Stimulated activated CD4-positive, alpha-beta T cell treated with anti-CD3 and anti-CD28 coated beads, TNF-alpha, amount 100 ng/mL, for 1 hour (primary cell): ENCODE measurements at places on chromosomes 3 and 15.

GRCh38 chr3:10300087-10300486, 7.3 kb upstream of the GHRL start:
- DNase-seq: no peak

DNA sequence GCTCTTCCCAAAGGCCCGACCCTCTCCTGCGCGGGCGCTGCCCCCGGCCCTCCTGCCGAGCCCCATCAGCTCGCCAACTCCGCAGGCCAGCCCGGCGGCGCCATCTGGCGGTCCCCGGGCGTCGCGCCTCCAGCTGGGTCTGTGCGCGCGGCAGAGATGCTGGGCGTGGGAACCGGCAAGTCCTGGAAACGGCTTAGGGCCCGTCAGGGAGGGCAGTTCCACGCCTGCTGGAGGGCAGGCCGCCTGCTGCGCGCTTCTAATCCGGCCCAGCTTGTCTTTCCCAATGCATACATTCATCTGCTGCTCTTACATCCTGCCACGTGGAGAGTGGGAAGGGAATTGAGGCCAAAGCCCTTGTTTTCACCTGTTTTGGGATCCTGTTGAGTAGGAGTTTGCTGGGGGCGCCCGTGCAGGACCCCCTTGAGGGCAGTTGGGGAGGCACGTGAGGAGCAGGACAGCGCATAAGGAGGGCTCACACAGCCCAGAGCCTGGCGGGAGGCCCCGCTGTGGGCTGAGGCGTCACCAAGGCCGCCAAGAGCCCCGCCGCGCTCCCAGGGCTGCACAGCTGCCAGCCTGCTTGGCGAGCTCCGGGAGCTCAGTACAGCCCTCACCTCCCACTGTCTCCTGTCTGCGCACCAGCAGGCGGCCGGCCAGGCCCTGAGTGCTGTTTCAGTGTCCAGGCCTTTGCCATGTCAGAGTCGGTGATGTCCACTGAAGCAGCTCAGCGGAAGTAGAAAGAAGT, 165.6 kb downstream of the NSMCE3 start:
- DNase-seq: no peak

DNA sequence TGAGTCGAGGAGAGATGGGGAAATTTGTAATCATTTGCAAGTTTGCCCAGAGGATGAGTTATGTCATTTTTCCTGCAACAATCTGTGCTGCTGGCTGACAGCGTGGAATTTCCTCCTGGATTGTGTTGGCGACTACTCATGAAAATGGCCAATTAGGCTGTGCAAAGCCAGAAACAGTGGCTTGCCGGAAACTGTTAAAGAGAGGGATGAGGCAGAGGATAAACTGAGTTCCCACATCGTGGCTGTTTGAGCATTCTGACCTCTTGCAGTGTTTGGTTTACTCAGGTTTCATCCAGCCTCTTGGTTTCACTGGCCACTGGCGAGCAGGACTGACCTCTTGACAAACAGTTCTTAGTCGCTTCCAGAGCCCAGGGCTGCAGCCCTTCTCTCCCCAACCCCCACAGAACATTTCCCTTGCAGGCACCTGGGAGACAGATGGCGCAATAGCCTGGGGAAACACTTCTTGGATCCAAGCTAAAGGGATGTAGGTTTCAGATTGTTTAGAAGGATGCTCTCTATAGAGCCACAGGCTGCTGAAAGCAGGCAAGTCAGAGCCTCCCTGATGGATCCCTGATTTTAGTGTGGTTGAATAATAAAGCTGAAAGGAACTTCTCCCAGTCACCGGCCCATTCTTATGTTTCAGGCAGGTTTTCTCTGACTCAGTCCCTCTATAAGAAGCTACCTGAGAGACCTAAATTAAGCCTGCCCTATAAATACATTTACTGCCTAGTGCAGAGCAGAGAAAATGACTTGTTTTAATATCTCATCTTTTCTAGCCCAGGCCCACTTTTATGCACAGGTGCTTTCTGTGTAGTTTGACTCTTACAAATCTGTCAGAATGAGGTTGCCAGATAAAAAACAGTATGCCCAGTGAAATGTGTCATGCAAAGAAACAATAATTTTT, 92.8 kb upstream of the UBE2E1 start:
- DNase-seq: no peak

DNA sequence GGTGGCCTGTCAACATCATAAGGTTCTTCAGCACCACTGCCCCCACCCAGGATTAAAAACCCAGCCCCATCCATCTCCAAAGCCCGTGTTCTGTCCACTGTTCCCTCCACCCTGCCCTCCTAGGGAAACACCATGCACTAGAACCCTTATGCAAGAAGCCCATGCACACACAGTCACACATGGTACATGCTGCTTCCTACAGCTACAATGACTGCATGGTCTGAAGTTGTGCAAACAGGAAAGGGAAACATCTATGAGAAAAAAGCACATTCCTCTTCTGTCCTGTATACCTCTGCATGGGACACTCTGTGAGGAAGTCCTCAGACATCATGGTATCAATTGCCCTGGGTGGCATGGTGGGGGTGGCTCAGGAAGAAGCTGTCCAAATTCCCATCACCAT, 108.6 kb upstream of the MRPS22 start:
- DNase-seq: no peak

- DNase-seq: no peak
Measured at GRCh38 chr3:65914032-65914739, 124.5 kb downstream of the MAGI1 start.

DNA sequence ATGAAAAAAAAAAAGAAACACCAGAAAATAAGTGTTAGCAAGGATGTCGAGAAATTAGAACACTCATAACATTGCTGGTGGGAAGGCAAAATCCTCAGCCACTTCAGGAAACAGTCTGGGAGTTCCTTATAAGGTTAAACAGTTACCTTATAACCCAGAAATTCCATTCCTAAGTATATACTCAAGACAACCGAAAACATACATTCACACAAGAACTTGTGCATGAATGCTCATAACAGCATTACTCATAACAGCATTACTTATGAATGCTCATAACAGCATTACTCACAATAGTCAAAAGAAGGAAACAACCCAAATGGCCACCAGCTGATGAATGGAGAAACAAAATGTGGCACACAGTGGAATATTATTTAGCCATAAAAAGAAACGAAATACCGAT, 34.8 kb upstream of the DCP1A start:
- DNase-seq: no peak

DNA sequence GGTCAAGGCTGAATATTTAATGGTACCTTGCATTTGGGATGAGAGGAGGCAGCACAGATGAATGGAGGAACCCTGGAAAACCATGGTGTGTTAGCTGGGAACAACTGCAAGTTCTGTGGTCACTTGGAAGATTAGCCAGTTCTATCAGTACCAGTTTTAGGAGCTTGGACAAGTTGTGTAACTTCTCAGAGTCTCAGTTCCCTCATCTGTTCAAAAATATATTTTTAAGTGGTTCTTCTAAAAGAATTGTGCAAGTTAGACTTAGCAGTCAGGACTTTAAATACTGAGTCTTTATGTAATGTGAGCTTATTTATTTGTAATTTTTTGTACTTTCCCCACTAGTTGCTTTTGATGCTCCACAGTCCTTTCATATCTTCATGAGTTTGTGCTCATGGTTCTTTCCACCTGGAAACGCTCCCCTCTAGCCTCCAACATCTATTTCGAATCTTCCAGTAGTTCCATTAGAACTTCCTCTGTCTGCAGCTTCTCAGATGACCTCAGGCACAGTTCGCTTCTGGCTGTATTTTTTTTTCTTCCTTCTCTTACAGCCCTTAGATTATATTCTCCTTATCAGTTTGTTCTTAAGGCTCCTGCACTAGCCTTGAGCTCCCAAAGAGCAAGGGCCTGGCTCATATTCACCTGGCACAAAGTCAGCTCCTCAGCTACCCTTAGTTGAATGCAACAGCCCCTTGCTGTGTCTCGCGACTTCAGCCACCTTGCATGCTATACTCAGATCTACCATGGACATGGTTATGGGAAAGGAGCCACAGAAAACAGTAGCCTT, 27.1 kb downstream of the ITPR1 start:
- DNase-seq: no peak

GRCh38 chr3:64548200-64548889, 139.5 kb downstream of the ADAMTS9 start:
- DNase-seq: no peak

DNA sequence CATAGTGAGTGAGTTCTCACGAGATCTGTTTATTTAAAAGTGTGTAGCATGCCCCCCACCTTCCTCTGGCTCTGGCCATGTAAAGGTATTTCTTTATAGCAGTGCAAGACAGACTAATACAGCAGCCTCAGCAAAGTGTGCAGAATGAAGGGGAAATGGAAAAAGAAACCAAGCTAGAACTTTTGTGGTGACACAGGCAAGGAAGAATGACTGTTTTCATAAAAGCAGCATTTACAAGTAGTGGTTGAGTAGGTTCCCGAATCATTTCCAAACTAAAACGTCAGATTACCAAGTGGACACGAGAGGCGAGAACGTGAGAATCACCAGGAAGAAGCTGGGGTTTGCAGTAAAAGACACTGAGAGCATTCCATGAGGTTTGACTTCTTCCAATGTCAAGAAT, 100.2 kb upstream of the AKAP13 start:
- DNase-seq: no peak

GRCh38 chr15:76203346-76204108, 107.7 kb downstream of the ETFA start:
- DNase-seq: no peak

GRCh38 chr15:31040611-31041010, 49.2 kb upstream of the MTMR10 start:
- DNase-seq: no peak

- no peak for DNase-seq
Measured at GRCh38 chr15:72451224-72451623, 22.9 kb upstream of the ARIH1 start.

DNA sequence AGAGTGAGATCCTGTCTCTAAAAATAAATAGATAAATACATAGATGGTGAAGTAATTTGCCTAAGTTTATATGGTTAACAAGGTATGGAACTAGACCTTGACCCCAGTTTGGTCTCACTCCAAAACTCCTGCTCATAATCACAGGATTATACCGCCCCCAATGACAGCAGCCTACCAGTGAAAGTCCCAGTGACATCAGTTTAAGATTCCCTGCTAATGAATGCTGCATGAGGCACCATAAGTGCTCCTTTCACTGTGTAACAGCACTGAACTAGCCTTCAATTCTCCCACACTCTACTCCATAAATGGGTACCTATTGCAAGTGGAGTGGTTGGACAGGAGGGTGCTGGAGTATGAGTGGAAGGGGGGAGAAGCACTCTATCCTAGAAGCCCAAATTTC, 23.7 kb upstream of the THSD4 start:
- no peak for DNase-seq

GRCh38 chr3:20388971-20389370, 203.0 kb upstream of the SGO1 start:
- no peak for DNase-seq

- no peak for DNase-seq
Measured at GRCh38 chr15:64521726-64522164, 61.4 kb downstream of the ZNF609 start.

DNA sequence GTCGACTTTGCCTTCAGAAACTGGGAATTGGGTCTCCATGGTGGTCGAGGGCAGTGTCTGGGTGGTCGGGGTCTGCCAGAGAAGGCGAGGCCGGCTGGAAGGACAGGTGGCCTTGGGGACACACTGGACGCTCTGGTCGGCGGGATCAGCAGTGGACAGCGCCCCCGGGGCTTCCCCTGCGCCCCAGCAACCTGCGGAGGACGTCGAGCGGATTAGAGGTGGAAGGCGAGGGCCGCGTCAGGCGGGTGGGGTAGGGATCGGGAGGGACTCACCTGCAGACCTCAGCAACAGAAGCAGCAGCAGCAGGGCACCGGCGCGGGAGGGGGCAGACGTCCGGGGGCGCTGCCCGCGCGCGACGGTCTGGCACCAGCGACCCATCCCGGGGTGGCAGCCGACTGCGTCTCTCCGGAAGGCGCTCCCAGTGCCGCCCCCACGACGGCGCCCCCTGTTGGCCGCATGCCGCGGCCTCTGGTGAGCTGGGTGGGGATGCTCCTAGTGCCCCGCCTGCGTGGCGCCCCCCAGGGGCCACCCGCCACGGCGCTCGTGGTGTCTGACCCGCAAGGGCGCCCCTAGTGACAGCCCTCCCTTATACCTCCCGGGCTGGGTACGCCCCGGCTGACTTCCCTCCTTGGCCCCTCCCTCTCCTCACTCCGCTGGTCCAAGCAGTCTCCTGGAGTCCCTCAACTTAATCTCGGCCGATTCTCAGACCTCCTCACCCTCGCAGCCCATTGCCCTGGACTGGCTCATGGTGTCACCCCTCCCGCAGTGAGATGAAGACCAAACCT, at the start of gene PRSS50:
Gene PRSS50 (minus strand): TSS at position 423 of the 785 bp plus-strand sequence. CDS start 45 bp downstream, at position 378.
- DNase-seq: no peak

DNA sequence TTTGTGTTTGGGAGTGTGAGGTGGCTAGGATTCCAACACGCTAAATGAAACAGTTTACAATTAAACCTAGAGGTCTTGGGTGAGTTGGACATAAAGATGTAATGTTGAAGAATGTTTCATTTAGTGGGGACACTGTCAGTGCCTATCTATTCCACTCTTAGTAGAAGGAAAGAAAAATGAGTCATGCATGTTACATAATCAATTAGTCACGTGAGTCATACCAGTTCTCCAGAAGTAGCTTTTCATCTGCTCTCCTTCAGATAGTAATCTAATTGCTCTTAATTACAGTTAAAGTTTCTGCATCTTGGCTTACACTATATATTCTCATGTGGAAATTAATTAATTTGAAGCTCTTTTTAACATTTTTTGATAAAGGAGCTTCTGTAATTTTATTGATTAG, 115.7 kb upstream of the P2RY1 start:
- DNase-seq: no peak

DNA sequence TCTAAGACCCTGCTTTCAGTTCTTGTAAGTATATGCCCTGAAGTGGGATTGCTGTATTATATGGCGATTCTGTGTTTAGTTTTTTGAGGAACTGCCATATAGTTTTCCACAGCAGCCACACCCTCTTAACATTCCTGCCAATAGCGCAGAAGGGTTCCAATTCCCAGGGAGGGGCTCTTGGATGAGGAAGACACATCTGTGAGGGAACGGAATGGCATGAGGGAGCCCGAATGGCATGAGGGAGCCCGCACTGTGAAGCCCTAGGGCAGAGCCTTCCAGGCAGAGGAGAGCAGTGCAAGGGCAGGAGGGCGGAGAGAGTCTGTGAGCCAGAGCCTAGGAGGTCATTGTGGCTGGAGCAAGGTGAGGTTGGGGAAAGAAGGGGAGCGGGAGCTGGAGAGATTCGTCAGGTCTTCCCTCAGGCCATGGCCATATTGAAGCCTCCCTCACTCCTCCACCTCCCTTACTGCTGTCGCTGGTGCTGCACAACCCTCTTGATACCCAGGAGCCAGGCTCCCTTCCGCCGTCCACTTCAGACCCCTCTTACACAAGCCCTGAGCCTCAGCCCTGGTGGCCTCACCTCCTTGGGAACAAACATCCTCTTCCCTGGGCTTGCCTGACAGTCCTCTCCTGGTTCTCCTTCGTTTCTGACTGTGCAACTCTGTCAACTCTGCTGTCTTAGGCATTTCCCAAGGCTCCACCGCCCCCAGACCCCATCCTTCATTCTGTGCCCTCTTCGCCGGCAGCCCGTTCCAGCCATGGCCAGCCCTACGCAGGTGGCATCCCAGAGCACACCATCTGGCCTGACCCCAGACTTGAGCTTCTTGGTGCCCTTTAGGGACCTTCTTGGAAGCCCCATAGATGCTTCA, 51.4 kb downstream of the FGD5 start:
- no peak for DNase-seq

- DNase-seq: no peak
Measured at GRCh38 chr3:61929617-61930016, 368.2 kb downstream of the PTPRG start.

- DNase-seq: no peak
Measured at GRCh38 chr3:154616298-154616697, 186.3 kb upstream of the GPR149 start.

GRCh38 chr3:196122021-196122687, 40.3 kb upstream of the TFRC start:
- no peak for DNase-seq
